B cell (primary cell): ENCODE measurements at places on chromosomes 16 and 17.
A peak's percentile ranks its signal among the peaks of the same experiment; 100 is the strongest.

GRCh38 chr17:45255358-45255757 is 6.5 kb downstream of the SPATA32 start:
- no peak for DNase-seq

- DNase-seq, result no peak
These were observed 25.6 kb upstream of the MRPS23 start for GRCh38 chr17:57875290-57876022.

DNA sequence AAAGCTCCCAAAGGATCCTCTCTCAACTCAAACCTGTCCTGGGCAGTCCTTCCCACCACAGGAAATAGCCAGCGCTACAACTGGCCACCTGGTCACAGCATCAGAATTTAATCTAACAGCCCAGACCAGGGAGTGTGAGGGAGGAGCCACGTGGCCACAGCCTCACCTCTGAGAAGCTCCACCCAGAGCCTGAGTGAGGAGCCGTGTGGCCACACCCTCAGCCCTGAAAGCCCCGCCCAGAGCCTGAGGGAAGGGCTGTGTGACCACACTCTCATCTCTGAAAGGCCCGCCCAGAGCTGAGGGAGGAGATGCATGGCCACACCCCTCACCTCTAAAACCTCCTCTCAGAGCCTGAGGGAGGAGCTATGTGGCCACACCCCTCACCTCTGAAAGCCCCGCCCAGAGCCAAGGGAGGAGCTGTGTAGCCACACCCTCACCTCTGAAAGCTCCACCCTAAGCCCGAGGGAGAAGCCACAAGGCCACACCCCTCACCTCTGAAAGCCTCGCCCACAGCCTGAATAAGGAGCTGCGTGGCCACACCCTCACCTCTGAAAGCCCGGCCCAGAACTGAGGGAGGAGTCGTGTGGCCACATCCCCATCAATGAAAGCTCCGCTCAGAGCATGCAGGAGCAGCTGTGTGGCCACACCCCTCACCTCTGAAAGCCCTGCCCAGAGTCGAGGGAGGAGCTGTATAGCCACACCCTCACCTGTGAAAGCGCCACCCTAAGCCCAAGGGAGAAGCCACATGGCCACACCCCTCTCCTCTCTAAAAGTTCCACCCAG is 28.6 kb downstream of the SLC38A8 start:
- peak; percentile 62 for DNase-seq

GRCh38 chr17:78269955-78270381 is 38.5 kb downstream of the TMEM235 start:
- DNase-seq, result no peak

DNA sequence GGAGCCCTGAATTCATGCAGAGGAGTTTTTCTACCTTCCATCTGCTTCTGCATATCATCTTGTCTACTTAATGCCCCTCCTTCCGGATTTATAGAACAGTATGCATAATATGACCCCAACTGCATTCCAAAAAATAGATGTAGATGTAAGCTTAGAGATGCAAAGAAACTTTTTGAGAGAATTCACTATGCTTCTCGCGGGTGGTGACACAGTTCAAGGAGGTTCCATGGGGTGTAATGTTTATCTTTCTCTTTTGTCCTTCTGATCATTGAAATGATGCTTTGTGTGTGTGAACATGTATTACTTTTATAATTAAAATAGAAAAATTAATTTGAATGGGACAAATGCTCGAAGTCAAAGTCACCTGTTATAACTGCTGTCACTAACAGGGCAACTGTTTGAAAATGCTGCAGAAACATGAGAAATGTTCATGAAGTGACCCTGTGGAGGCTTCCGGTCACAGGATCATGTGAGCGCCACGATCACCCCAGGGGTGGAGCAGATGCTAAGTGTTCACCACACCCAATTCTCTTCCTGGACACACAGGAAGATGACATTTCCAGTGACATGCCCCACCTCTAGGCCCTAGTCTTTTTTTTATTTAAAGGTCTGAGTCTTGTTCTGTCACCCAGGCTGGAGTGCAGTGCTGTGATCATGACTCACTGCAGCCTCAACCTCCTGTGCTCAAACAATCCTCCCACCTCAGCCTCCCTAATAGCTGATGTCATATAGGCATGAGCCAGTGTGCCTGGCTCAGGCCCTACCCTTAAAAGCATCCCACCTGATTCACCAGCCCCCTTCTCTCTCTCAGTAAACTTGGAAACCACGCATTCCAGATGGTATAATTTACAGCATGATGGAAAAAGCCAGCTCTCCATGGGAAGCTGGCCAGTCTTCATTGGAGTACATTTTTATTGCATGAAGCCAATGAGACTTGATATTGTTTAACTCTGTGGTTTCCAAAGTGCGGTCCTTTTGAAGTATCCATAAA is 21.0 kb upstream of the AGRP start:
- DNase-seq, result peak; percentile 40

DNA sequence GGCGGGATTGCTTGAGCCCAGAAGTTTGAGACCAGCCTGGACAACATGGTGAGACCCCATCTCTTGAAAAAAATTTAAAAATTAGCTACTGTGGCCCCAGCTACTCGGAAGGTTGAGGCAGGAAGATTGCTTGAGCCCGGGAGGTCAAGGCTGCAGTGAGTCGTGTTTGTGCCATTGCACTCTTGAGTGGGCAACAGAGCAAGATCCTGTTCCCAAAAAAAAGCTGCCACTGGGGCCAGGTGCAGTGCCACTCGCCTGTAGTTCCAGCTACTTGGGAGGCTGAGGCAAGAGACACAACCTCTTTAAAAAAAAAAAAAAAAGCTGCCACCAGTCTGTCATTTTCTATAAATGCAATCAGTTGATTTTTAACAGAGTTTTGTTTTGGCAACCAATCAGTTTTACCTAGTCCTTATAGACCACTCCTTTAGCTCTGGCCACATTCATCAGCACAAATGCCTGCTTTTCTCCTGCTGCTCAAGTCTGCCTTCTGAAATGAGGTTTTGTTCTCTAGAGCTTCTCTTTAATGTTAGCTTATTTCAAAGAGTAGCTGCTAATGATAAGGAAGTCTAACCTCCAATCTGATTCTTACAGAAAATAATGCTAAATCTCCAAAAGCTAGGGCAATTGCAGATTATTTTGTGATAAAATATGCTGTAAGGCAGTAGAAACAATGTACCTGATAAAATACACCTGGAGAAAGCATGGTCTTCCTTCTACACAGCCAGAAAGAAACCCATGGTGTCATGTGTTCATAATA is 64.8 kb downstream of the TUBD1 start:
- no peak for DNase-seq

DNA sequence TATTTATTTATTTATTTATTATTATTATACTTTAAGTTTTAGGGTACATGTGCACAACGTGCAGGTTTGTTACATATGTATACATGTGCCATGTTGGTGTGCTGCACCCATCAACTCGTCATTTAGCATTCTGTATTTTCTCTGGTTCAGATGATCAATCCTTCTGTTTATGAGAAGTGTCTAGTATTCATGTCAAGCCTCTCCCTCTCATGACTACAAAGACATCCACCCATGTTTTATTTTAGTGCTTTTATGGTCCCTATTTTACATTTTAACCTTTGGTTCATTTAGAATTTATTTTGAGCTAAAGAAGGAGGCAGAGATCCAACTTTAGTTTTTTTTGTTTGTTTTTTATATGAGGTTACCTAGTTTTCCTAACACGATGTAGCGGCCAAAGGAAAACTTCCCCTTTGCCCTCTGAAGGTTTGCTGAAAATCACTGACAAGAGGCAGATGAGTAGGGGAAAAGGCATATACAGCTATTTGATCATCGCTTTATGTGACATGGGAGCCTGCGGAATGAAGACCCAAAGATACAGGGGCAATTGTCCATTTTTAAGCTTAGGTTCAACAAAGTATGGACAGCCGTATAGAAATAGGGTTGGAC is 22.4 kb upstream of the AQP8 start:
- no peak for DNase-seq

DNA sequence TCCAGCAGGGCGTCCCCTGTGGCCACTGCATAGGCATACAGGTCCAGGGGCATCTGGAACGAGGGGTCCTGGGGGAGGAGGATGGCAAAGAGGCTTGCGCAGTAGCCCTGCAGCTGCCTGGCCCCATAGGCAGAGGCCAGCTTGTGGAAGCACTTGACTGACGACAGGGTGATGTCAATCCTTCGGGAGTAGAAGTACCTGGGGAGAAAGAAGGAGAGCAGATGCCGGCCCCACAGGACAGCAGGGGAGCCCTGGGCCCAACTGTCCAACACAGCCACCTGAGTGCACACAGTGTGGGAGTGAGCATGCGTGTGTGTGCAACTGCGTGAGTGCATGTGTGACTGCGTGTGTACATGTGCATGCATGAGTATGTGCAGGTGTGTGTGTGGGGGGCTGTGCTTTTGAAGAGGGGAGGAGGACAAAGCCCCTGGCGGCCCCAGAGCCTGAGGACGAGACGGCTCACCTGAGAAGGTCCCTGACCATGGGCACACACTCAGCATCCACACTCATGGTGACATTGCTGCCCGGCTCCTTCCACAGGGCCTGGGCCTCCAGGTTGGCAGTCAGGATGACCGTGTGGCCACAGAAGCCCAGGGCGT is 7.1 kb downstream of the LGALS3BP start:
- no peak for DNase-seq

GRCh38 chr17:53626286-53626685 is 196.4 kb upstream of the KIF2B start:
- DNase-seq, result no peak

DNA sequence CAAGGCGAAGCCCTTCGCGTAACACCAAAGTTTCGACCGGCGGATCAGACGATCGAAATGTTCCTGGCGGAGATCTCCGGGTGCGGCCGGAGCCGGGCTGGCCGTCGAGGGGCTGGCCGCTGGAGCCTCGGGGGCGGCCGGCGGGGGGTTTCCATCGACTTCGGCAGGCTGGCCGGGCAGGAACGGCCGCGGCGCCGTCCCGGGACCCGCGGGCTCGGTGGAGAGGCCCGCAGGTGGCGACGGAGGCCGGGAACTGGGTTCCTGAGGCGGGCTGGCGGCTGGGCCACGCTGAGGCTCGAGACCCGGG is 1.1 kb downstream of the EPOP start:
- DNase-seq, result no peak

GRCh38 chr17:63514974-63515373 is 8.2 kb upstream of the KCNH6 start:
- DNase-seq, result no peak

DNA sequence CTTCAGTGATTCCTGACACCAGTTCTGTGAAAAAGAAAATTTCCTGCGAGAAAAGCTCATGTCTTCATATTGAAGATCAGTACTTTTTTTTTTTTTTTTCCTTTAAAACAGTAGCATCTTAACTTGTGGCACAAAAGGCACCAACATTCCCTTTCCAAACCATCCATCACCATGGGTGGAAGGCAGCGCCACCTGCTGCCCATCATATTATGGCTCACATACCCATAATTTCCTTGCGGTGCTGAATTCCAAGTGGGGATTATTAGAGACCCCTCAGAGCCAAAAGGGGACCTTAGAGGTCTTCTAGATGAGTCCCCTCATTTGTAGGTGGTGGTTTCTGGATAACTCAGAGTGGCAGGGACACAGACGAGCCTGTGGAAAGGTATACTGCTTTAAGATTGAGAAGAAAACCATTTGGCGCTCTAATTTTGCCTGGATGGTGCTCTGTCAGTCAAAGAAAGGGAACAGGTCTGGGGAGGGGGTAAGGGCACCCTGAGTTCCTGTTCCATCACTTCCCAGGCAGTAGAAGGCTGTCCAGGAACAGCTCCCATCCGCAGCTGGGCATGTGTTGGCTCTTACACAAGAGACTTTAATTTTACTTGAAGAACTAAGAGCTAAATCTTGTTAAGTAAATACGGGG is 7.9 kb upstream of the SOST start:
- DNase-seq, result peak; percentile 63

- peak; percentile 72 for DNase-seq
These were observed 15.7 kb downstream of the CAVIN1 start for GRCh38 chr17:42407289-42407836.

GRCh38 chr17:75380315-75380714 is 25.2 kb downstream of the GRB2 start:
- DNase-seq, result no peak

GRCh38 chr17:37820313-37820994 is 75.6 kb upstream of the HNF1B start:
- peak; percentile 33 for DNase-seq

DNA sequence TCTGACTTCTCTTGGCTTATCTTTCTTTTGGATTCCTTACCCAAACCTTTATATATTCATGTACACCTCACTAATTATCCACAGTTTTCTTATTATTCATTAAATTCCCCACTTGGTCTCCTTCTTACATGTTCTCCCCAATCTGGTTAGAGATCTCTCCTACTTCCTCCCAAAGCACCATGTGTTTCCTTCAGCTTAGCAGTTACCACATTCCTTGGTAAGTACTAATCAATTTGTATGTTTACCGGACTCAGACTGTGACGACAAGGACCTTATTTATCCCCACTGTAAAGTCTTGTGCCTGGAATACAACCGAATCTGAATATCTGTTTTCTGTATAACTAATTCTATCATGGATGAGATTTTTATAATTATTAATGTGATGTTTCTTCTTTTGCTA is 389.5 kb downstream of the KCNJ2 start:
- no peak for DNase-seq

DNA sequence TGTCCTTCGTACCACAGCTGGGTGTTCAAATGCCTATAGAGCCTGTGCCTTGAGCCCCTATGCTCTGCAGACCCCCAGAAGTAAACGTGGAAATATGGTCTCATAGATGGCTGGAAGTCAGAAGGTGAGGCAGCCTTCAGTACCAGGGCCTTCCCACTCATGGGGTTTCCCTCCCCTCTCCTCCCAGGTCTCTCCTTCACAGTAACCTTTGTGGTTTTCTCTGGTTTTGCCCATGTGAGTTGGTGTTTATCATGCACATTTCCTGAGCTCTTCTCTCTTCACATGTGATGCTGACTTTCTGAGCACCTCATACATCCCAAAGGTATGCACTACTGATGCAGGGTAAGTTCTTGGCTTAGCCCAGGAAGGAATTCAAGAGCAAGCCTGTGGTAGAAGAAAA is 35.4 kb downstream of the TMEM114 start:
- no peak for DNase-seq

DNA sequence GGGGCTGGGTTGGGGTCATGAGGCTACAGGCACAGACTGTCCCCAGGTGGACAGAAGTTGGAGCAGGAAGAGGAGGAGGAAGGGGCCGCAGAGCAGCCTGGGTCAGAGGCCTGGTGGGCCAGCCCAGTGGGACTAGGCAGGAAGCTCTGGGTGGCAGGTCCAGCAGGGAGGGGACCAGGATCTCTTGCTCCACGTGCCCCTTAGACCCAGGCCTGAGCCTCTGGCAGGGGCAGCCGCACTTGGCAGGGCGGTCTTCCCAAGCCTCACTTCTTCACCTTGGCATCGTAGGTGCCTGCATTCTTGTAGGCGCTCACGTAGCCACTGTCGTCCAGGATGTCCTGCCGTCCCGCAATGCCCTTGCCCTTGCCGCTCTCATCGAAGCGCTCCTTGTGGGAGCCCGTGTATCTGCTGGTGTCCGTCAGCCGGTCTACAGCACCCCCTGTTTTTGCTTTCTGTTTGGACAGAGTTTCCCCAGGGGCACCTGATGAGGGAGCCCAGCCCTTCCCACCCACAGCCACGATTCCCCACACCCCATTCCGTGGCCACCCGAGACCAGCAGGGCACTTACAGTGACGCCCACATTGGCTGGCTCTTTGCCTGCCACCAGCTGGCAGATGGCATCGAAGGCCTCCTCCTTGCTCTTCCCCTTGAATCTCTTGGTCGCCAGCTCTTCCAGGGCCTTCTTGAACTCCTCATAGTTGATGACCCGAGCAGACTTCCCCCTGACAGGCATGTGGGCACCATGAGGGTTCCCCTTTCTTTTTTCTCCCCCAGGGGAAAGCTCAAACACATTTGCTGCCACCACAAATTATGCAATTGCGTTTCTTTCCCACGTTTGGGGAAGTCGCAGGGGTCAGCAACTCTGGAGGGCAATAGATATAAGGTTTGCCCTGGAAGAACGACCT is 3.1 kb downstream of the TPPP3 start:
- peak; percentile 52 for DNase-seq
